Brain microvascular endothelial cell (primary cell): ENCODE measurements at places on chromosomes 12 and 14.

DNA sequence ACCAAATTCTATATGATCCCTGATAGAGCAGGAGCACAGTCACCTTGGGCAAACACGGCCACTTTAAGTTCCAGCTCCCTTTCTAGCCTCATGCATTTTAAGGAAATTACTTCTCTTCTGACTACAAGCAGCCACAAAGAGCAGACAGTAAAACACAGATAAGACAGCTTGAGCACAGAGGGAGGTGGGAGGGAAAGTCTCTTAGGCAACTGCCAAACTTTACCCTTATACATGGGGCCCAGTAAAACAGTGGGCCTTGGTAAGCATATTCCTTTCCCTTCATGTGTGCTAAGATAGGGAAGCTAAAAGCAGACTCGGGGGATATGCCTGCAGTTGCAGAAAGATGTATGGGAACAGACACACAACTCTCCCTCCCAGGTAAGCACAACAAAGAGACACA lies 235.9 kb downstream of the CPNE8 start:
- DNase-seq = no peak

GRCh38 chr14:25803386-25804018 lies 753.6 kb upstream of the STXBP6 start:
- DNase-seq = no peak

DNA sequence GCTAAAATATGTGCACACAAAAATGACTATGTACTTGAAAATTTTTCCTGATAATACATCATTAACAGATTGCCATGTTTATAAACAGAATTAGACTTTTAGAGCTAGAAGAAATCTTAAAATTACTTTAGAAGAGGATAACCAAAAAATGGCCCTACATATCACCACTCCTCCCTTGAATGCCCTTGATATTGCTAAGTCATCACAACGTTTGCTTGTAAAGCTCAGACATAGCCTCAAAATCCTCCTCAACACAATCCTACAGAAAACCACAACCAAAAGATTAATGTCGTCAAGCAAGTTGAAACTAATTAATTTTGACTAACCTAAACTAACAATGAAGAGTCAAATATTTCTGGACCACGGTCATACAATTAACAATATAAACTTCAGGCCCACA lies 19.4 kb upstream of the NAA30 start:
- no peak for DNase-seq

DNA sequence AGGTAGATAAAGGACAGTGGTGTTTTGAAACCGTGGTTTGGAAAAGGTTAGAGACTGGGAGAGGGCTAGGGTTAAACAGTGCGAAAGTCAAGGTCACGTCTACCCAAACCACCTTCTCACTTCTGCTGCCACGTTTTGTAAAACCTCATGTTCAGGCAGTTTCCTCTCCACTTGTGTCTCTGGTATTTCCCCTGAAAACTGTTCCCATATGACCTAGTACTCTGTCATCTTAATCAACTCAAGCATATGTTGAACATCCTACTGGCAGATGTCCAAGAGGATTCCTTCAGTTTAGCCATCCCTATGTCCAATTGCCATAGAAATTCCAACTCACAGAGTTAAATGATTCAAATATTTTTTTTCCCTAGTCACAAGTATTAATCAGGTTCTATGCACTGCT lies 17.4 kb downstream of the CLEC4C start:
- DNase-seq = no peak

DNA sequence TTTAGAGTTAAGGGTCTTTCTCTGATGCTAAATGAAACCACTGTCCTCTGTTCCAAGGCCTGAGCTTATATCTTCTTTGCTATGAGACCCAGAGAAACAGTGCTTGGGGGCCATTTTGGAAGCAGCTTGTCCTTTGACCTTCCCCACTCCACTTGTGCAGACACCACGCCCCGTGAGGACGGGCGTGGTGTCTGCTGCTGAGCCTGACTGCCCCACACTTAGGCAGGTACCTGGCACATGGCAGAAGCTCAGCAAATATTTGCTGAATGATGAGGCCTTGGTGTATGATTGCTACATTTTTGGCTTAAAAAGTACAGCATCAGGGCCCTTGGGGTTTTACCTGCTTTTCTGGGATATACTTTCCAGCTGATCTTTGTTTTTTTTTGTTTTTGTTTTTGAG lies 69.9 kb downstream of the RASSF3 start:
- no peak for DNase-seq

GRCh38 chr14:93023802-93024434 lies 91.8 kb downstream of the ITPK1 start:
- no peak for DNase-seq

DNA sequence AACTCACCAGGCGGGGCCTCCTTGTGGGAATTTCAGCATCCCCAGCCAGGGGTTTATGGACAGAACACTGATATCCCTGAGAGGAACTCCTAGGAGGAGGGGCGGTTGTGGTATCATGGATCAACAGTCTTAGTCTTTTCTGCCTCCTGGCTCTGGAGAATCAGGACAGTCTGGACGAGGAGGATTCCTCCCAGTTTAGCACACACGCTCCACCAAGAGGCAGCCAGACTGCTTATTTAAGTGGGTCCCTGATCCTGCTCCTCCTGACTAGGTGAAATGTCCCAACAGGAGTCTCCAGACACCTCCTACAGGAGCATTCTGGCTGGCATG lies 10.4 kb upstream of the ZNF705A start:
- no peak for DNase-seq

DNA sequence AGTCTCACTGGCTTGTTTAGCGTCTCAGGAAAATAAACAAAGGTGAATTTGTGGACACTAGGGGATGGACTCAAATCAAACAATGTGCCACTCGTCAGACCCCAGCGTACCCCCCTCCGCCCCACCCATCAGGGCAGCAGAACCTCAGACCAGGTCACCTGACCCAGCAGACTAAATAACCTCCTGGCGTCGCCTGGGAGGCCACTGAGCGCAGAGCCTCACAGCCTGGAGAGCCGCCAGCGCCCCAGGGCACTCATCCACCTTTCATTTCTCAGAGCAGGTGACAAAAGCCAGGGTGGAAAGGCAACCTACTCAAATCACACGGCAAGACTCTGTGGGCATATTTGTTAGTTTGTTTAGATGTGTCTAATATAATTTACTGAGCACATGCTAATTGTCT lies 100.9 kb downstream of the DICER1 start:
- DNase-seq = no peak

GRCh38 chr14:100224229-100224866 lies 14.6 kb upstream of the YY1 start:
- no peak for DNase-seq

GRCh38 chr12:112869778-112870177 lies 37.0 kb upstream of the OAS1 start:
- DNase-seq = no peak

DNA sequence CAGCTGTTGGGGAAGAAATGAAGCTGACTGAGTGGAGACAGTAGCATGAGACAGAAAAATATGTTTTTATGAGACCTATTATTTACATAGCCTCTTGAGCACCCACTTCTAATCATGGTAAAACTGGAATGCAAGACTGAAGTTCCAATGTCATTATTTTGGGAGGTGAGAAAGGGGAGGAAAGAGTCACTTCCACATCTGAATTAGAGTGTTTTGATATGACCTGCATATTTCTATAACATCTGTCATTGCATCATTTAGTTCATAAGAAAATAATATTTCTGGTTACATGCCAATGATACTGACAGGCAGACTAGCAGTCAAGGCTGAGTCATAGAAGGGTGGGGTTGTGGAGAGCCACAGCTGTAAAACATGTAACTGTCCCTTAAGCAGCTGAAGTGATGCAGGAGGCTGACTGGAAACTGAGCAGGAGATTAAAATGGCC lies 26.7 kb downstream of the NTN4 start:
- peak; percentile 94 for DNase-seq

DNA sequence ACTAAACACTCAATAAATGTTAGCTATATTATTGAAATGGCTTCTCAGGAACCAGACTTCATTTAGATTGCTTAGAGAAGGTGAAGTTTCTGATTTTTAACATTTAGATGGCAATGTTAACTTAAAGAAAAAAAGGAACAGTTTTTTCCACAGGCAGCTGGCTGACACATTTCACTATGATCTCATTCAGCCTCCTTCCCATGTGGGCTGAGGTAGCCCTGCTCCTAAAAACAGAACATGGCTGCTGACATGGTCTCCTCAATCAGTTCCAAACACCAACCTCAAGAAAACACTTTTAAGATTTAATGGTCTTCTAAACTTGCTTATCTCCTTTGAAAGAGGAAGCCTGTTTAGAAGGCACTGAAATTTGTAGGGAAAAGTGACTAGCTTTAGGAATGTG lies 23.8 kb downstream of the GNS start:
- no peak for DNase-seq

- DNase-seq = no peak
Measured at GRCh38 chr12:75389706-75390105, 1.2 kb upstream of the GLIPR1L2 start.
